ENCODE measurements at places on chromosomes 3 and 15.

- no peak for DNase-seq
These were observed 31.5 kb upstream of the CCR4 start for GRCh38 chr3:32919920-32920319.

DNA sequence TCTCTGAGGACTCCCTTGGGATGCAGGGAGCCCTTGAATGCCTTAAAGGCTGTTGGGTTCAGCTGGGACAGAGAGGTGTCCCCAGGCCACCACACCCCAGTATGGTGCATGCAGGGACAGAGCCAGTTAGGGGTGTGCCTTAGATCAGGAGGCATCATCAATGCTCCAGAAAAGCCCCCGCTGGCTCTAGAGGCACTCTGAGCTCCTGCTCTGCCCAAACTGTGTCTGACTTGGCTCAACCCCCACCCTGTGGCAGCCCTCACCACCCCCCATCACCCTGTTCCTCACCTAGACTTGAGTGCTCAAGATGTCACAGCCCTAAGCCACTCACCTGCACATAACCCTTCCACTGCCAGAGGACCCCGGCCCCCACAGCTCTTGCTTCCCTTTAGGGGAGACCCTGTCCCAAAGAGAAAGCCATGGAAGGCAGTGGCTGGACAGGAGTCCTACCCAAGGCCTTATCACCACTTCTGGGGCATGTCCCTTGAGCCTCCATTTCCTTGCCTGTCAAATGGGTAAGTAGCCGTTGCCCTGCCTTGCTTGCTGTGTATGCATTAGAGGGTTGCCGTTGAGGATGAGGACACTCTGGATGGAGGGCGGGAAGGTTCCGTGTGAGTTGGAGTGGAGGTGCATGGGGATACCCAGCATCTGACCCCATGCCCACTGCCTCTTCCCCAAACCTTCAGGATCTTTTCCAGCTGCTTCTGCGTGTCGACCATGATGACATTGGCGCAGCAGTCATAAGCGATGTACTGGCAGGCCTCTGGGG is 41.4 kb downstream of the ACSBG1 start:
- DNase-seq = no peak

- no peak for DNase-seq
These were observed 490.7 kb downstream of the DIPK2A start for GRCh38 chr3:144462337-144462736.

- DNase-seq = no peak
These were observed 9.7 kb upstream of the EIF1B start for GRCh38 chr3:40299721-40300335.

GRCh38 chr3:53823026-53823955 is 22.9 kb downstream of the CHDH start:
- no peak for DNase-seq

DNA sequence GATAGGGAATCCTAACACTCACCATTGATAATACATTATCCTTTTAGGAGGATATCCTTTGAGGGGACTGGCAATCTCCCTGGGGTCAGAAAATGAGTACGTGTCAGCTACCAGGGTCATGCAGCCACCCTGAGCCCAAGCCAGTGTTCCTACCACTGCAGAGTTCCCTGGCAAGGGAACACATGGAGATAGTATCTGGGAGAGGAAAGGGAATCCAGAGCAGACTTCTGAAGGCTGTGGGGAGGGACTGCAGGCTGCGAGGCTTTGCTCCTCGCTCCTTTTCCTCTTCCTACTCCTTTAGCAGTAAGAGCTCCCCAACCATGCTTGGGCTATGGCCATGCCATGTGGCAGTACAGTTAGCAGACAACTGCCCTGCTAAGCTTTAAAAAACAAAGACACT is 62.9 kb upstream of the TJP1 start:
- no peak for DNase-seq

GRCh38 chr3:73783811-73784210 is 159.1 kb upstream of the PDZRN3 start:
- DNase-seq = no peak

DNA sequence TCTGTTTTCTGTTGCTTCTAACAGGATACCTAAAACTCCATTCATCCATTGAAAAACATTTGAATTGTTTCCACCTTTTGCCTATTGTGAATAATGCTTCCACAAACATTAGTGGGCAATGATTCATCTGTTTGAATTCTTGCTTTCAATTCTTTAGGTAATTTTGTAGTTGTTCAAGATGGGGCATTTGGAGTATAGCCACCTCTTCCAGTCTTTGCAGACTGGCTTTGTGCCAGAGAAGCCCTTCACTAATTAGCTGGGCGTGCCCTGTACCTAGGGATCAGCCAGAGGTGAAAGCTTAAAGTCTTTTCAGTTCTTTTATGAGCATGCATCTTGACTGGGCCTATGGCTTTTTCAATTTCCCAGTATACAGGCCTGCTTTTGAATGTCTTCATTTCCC is 10.9 kb downstream of the RTP1 start:
- DNase-seq = no peak

GRCh38 chr3:101816215-101817149 is 32.8 kb upstream of the NFKBIZ start:
- no peak for DNase-seq

GRCh38 chr3:119768668-119769393 is 13.1 kb upstream of the NR1I2 start:
- DNase-seq = no peak

GRCh38 chr15:80639168-80639555 is 55.9 kb upstream of the ABHD17C start:
- no peak for DNase-seq

DNA sequence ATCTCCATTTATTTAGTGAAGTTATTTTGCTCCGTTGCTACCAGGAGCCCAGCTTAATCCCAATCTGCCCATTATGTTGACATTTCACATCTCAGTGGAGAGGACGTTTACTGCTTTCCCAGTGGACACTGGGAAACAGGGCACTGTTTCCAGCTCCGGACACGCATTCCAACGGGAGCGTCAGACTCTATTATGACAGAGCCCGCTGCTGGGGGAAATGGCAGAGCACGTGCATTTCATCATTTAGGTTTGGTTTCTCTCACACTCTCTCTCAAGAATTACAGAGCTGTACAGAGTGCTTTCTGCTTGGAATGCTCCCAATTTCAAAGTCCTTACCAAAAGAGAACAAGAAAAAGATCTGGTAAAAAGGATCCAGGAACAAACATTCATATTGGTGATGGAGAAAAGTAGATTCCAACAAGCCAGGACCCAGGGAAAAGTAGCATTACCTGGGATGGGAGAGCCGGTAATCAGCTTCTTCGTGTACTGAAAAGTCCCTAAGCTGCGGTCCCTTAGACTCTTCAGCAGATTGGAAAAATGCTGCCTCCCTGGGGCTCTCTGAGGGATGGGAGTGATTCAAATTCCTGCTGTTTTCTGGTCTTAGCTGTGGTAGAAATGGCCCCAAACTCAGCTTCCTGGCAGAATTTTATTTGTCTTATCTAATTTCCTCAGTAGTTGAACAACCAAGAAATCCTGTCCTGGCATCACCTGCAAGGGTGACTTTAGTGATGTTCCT is 136.0 kb upstream of the THBS1 start:
- no peak for DNase-seq

GRCh38 chr3:137100326-137100725 is 142.5 kb downstream of the IL20RB start:
- DNase-seq = no peak

DNA sequence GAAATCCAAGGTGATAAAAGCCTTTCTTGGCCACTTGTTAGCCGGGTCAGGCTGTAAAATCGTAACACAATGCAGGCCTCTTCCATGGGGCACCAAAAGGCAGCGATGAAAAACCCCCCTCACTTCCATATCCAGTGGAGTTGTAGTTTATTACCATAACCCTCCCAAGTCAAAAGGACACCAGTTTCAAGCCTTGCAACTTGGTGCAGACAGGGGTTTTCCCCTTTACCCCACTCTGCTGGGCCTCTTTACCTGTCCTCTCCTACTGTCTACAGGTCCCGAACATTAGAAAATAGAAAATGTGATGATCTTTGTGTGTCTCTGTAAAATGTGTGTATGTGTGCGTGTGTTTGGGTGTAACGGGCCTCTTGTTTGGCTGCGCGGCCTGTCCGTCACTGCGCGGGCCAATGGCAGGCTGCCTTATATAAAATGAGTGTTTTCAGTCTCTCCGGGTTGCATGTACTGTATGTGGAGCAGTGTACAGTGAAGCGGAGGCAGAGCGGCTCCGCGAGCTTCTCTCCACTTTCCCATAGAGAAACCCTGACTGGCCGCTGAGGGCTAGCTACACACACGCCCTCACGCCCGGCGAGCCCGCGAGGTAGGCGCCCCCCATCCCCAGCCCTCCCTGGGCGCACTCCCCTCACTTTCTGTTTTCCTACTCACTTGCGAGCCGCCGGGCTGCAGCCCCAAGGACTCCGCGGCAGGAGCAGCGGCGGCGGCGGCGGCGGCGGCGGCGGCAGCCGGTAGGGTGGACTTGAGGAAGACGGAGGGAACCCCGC is at the start of gene BBX:
Gene BBX, plus strand, starts transcription at position 453 of the 779 bp plus-strand sequence. CDS start 187,499 bp downstream, outside the sequence.
- peak; percentile 88 for DNase-seq

- no peak for DNase-seq
These were observed 168.3 kb downstream of the SLCO3A1 start for GRCh38 chr15:92021792-92022191.

GRCh38 chr3:52834871-52835501 is at the start of gene MUSTN1:
Gene MUSTN1 (minus strand): TSS chr3:52835019. CDS start chr3:52834948, 71 bp downstream.
- DNase-seq = no peak

GRCh38 chr3:28853830-28854229 is 427.0 kb upstream of the RBMS3 start:
- DNase-seq = no peak

- DNase-seq = no peak
These were observed 445.4 kb upstream of the DPH6 start for GRCh38 chr15:35991386-35991785.

- DNase-seq = no peak
These were observed 258.9 kb upstream of the RARB start for GRCh38 chr3:25169151-25169550.

- DNase-seq = no peak
These were observed 57.4 kb downstream of the LRTM1 start for GRCh38 chr3:54870423-54870822.

- DNase-seq = no peak
These were observed 87.1 kb downstream of the CGNL1 start for GRCh38 chr15:57463360-57463759.

- DNase-seq = no peak
These were observed 129.7 kb upstream of the SMAD3 start for GRCh38 chr15:66935688-66936087.

- DNase-seq = no peak
These were observed 11.1 kb downstream of the RIOX2 start for GRCh38 chr3:97960993-97961766.

DNA sequence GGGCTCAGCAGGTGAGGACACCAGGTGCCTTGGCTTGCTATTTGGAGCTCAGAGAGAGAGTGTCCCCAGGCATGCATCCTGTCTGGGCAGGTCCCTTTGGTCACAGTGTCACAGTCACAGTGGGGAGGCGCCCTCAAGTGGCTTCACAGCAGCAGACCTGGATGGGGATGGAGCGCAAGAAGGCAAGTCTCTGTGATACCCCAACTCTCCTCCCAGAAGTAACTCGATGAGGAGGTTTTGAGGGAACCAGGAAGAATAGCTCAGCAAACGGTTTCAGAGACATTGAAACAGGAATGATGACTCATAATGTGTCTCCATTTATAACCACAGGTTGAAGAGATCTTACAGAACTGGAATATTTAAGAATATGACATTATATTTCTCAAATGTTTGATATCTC is 66.5 kb upstream of the SH3GL3 start:
- no peak for DNase-seq

- DNase-seq = no peak
These were observed 95.0 kb downstream of the LRTM1 start for GRCh38 chr3:54832876-54833275.

GRCh38 chr3:66483409-66483906 is 17.4 kb downstream of the LRIG1 start:
- peak; percentile 21 for DNase-seq

DNA sequence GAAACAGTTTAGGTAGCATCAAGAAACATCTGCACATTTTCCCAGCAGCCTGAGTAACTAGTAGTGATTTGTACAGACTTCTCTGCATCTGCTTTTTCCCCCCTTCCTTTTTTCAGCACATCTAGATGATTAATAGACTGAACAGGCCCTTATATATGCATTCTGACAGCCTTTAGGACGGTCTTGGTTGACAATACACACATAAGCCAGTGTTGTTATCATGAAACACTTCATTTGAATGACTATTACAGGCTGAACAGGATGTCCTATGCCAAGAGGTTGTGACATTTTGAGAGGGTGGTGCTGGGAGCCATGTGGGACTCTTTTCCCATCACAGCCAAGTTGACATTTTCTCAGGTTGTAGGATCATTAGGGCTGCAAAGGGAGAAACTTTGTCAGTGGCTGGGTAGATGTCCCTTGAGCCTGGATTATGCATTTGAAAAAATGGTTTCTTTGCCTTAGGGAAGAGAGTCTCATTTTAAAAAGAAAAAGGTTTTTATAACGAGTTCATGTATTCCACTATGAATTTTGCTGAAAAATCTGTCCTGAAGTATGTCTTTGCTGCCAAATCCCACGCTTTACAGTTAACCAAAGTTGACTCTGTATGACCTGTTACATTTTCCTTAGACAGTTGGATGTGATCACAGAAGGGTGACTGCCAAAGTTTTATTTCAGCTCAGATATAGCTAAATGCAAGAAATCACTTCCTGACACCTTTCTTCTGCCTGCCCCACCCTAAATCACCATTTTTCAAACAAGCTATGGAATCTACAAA is 73.7 kb downstream of the FILIP1L start:
- no peak for DNase-seq

DNA sequence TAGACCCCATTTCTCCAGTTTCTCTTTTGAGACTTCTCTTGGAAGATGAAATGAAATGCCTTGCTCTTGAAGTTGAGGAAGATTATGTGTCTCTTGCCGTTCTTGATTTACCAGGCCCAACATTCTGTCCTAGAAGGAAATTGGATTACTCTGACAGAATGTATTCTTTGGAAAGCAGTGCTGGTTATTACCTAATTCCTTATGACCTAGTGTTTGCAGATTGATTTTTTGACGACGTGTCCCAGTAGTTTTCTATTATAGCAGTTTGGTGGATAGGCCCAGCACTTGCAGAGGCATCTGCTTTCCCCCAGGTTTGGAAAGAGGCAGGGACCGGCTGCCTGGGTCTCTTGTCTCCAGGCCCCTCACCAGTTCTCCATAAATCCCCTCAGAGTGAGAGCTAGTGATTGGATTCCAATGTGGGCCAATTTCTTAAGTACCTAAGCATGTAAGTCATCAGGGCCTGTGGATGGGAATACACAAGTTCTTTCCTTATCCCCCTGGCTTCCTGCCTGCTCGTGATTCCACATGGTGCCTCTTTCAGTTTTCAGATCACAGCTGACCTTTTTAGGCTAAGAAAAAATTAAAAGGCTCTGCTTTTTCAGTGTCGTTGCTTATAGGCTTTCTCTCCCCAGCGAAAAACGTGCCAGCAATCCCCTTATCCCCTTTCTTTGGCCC is 50.2 kb downstream of the EPHB3 start:
- no peak for DNase-seq

All from activated T-cell treated with anti-CD3 and anti-CD28 coated beads, Interleukin-2, amount 50 U/mL, for 4 hours (primary cell).